NCI-H1092 (cell line): ENCODE measurements at places on chromosomes 7 and 10.
A peak's percentile ranks its signal among the peaks of the same experiment; 100 is the strongest.

DNA sequence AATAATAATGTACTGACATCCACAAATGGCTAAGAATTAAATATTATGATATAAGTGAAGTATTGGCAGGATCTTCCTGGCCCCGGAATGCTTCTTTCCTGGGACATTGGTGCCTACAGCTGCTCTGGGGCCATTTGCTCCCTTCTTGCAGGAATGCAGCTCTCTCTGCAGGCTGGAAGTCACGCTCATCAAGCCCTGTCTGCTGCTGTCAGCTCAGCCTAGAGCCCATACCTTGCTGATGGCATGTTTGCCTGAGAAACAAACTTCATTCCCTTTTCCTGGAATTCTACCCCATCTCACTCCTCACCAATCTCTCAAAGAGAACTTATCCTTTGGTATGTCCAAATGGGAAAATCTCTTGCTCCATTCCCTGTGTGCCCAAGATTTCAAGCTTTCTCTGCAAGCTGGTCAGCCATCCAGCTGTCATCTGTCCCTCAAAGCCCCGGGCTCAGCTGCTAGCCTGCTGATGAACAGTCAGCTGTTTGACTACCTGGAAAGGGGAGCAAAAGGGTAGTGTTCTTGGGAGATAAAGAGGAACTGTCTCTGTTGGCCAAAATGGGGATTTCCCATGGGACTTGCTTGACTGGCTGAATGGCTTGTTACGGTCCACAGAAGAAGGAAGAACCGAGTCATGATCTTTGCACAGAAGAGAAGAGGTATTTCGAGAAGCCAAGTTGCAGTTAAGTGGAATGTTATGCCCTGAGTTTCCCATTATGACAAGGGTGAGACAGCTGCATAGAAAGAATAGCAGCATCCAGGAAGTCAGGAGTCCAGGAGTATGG is 12.0 kb upstream of the RASSF4 start:
- no peak for DNase-seq

GRCh38 chr10:31374146-31374696 is 55.2 kb downstream of the ZEB1 start:
- DNase-seq = no peak

DNA sequence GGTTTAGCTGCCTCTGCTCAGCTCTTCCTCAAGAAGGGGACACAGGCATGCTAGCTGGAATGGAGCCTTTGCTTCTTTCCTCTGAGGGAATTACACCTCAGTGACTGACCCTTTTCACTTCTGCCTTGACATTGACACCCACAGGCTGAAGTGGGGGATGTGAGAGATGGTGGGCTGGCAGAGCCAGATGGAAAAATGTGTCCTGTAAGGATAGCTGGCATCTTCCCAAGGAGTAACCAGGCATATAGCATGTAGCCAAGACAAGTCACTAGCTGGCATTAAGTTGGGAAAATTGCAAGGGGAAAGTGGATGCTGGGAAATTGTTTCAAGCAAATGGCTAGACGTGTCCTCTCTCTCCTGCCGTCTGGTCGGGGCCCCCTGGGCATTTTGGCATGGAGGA is 19.9 kb downstream of the STMP1 start:
- DNase-seq = no peak

DNA sequence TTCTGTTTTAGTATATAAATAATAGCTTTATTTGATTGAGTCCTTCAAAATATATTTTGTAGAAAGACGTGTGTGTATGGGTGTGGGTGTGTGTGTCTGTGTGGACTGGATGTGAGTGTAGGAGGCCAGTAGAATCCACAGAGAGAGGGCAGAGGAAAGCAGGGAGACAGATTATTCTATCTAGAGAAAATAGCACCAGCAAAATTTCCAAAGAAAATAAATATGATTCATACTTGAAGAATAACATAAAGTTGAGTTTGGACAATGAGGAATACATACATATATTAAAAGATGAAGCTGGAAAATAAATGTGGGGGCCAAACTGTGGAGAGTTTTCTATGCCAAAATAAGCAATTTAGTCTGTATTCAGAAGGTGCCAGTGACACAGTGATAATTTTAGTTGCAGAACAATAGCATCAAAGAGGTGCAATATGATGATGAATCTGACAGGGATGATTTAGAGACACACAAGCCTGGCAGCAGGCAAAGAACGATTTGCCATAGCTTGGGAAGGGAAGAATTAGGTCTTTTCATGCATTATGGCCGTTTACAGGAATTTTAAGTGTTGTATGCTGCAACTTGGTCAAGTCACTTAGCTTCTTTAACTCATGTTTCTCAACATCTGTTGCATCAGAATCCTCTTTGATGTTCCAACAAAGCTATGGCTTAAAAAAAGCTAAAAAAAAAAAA is 121.3 kb downstream of the SEMA3A start:
- no peak for DNase-seq

- no peak for DNase-seq
Observed at GRCh38 chr10:43273997-43274396, 7.1 kb upstream of the RASGEF1A start.

- DNase-seq = no peak
Observed at GRCh38 chr10:101663097-101663496, 31.9 kb downstream of the FBXW4 start.

- no peak for DNase-seq
Observed at GRCh38 chr7:102451371-102452054, 13.2 kb downstream of the ALKBH4 start.

DNA sequence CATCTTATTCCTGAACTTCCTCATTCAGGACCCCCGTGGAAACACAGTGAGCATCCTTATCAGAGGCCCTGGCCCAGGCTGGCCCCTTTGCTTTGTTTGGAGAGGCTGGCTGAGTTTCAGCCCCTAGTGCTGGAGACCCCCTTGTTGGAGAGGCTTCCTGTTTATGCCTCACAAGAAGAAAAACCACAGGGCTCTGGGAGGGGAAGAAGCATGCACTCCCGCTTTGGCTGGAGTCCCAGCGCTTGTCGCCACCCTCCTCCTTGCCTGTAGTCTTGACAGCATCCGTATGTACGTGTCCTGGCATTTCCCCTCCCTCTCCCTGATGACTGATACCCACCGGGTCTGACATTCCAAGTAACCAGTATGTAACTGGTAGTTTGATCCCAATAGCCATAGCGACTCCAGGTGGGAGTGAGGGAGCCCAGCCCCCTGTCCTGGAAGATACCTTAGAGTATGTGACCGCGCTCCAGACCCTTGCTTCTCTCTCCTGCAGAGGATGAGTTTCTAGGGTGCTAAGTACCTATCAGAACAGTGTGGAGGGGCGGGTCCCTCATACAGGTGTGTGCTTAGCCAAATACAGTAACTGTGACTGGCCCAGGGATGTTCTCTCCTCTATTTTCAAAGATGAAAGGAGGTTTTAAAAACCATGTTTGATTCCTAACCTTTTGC is 6.9 kb upstream of the ATP6V0E2 start:
- no peak for DNase-seq

DNA sequence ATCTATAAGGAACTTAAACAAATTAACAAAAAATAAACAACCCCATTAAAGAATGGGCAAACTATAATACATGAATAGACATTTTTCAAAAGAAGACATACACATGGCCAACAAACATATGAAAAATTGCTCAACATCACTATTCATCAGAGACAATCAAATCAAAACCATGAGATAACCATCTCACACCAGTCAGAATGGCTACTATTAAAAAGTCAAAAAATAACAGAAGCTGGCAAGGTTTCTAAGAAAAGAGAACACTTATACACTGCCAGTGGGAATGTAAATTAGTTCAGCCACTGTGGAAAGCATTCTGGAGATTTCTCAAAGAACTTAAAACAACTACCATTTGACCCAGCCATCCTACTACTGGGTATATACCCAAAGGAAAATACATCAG is 280.5 kb downstream of the THSD7A start:
- no peak for DNase-seq

DNA sequence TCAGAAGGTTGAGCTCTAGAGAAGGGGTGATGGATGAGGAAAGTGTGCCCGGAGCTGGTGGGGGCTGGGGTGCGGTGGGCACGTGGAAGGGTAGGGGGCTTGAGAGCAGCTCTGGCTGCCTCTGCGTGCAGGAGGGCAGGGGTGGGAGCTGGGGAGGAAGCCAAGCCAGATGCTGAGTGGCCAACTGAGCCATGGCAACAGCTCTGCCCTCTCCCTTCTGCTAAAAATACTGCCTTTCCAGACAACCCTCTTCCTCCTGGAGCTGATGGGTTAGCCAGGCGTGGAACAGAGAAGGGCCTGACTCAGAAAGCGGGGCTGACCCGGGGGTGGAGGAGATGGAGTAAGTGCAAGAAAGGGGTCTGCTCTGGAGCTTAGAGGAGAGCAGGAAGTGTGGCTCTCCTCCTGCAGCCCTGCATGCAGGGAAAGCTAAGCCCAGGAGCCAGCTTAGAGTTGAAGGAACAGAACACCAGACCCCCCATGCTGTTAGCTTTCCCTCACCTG is 114.6 kb upstream of the AGK start:
- DNase-seq = no peak

DNA sequence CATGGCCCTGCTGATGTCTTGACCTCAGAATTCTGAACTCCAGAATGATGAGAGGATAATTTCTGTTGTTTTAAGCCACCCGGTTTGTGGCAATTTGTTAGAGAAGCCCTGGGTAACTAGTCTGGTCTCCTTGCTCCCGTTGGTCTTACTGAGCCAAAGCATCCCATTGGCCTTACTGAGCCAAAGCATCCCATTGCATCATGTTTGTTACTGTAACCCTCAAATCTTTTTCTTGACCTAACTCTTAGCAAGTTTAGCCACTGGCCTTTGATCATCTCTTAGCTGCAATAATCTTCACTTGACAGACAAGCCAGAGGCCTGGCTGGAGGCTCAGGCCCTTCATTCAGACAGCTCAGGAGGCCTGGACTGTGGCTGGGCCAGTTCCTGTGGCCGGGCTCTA is 21.8 kb downstream of the TBXAS1 start:
- DNase-seq = no peak

GRCh38 chr7:6621195-6622133 is 6.1 kb downstream of the ZNF853 start:
- no peak for DNase-seq

DNA sequence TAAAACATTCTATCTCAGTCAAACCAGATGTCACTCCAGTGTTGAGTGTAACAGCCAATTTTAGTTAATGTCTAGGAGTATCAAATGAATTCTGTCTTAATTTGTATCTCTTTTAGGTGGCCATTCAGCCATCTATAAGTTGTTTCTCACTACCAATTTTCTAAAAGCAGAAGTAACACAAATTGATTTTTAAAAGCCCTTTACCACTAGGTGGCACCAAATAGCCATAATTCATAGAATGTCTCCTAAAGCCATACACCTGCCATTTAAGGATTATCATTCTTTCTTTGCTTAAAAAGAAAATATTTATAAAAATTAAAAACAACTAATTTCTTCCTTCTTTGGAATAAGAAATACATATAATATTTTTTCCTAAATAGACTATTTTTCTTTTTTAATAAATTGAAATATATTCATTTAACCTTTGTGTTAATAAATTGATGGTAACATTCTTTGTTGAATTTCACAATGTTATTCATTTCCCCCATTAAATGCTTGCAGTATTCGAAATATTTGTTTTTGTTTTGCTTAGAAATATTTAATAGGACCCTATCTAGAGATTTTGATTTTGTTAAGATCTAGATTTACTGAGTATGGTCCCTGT is 107.8 kb upstream of the PPP1R3A start:
- peak; percentile 81 for DNase-seq
